Stimulated activated memory B cell treated with anti-CD40 and anti-IgM and Interleukin-4, amounts not matched to agents 10 μg/mL and 1 μg/mL and 100 μg/mL, for 72 hours (primary cell): ENCODE measurements at places on chromosomes 5 and 9.

GRCh38 chr5:151082282-151082902, 1.6 kb upstream of the TNIP1 start:
- ATAC-seq: no peak

GRCh38 chr9:131752231-131752884, 12.5 kb upstream of the RAPGEF1 start:
- ATAC-seq: no peak

GRCh38 chr9:136255166-136255538, 9.5 kb upstream of the QSOX2 start:
- no peak for ATAC-seq

- no peak for ATAC-seq
These were observed 7.8 kb upstream of the ANP32B start for GRCh38 chr9:97975376-97975775.

DNA sequence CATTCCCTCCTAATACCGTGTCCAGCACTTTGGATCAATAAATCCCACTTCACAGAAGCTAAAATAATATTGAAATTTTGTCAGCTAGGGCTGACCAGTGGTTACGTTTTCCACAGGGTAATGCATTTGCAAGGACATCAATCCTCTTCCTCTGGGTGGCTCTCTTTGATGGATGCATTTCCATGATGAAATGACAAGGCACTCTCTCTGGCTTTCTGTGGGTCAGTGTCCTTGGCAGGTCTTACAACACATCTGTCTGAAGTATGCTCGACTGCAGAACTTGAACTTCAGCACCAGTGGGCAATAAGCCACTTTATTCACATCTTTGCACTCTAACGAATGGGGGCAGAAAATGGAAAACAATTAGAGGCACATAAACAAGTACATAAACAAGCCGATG, 330.1 kb downstream of the ADAMTS6 start:
- ATAC-seq: no peak

DNA sequence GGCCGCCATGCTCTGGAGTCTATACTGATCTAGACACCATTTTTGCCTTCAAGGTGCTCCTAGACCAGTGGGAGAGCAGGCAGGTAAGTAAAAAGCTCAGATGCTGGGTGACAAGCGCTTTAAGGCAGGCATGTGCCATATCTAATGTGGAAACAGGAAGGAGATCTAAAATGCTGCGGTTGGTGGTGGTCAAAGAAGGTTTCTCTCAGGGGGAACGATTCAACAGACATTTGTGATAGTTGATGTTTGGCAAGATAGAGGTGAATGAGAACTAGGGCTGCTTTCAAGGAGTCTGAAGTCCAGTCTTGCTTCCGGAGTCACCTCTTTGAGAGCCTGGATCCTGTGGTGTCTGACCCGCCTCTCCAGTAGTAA, 146.2 kb upstream of the KLF4 start:
- ATAC-seq: peak; percentile 25

DNA sequence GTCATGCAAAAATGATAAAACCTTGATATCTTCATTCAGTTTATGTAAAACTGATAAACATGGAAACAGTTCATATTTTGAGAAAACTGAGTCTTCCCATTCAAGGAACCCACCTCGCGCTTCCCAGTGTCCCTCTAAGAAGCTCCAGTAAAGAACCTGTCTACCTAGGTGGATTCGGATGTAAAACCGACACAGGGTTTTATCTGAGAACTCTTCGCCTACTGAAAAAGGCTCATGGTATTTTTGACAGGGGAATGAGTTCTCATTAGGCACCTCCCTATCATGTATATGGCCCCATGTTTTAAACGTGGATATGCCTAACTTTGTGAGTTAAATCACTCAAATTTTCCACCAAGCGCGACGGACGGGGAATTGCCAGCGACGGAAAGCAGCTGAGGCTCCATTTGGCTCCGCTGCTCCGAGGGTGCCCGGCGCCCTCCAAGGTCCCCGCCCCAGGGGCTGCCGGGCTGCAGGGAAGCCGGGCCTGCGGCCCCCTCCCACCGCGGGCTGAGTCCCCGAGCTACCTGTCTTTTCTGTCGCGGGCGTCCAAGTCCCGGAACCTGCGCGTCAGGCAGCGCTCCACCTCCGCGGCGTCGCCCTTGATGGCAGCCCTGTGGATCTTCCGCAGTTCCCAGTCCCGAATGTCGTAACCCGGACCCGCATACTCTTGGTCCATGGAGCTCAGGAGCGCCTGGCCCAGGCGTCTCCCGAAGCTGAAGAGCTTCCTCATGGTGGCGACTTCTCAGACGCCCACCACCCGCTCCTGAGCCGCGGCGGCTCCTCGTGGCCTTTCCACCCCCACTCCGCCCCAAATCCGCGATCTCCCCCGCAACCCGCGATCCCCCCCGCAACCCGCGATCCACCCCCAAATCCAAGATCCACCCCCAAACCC, 594 bp downstream of the ANKRD18A start:
- no peak for ATAC-seq

- ATAC-seq: no peak
These were observed 64.4 kb upstream of the TRIO start for GRCh38 chr5:14078716-14079115.

GRCh38 chr5:96320797-96321196, 112.3 kb downstream of the PCSK1 start:
- no peak for ATAC-seq

DNA sequence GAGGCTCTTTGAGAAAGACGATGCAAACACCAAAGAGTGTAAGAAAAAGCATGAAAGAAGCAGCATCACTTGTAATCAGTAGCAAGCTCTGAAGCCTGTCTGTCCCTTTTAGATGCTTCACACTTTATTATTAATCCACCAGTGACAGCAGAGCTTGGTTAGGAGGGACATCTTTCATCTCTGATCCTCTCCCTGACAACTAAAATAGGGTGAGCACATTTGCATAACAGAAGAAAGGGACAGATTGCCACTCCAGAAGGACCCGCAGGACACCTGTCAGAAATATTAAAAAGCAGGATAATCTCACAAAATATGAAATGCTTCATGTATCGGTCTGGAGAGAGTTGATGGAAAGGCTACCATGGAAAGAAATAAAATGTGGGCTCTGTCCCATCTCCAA, 71.4 kb upstream of the MAP1B start:
- ATAC-seq: no peak

GRCh38 chr5:104606258-104606829, 1043.8 kb upstream of the NUDT12 start:
- ATAC-seq: no peak

DNA sequence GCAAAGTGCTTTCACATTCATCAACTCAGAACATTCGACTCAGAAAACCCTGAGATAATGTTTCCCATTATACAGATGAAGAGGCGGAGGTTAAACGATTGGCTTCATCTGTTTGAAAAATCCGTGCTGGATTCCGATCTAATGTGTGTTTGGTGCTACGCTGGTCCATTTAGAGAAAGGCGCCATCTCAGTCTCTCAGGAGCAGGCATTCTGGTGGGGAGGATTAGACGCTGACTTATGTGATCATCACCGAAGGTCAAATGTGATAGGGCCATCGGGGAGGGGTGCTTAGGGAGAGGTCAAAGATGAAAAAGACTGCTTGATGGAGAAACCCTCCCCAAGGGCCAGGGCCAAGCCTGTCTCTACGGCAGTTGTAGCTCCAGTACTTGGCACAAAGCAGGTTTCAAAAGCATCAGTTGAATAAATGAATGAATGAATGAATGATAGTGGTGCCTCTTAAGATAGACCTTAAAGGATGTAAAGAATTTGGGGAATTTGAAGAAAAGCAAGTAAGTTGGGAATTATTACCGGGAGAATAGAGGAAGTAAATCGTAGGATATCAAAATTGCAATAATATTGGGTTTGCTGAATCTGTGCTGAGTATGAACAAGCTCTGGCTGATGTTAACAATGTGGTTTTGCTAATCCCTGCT, 160.6 kb upstream of the SHB start:
- ATAC-seq: no peak
